ENCODE measurements at places on chromosomes 2 and 18. TPM values are rescaled to one million over a fixed set of nuclear protein-coding genes. Genes with fewer than 3 reads are reported as not detected.

Gene NETO1
- not detected for polyA plus RNA-seq

Gene ANTXR1
- polyA plus RNA-seq = 136 TPM

Gene SIX2
- polyA plus RNA-seq = 3.4 TPM

Gene KYNU
- 3.8 TPM for polyA plus RNA-seq

Gene NDC80
- polyA plus RNA-seq = 1.4 TPM

Gene HOXD10
- not detected for polyA plus RNA-seq
